ENCODE measurements at places on chromosomes 2 and 18.

GRCh38 chr2:70009762-70010575, 48.5 kb upstream of the ASPRV1 start:
- no peak for DNase-seq

- DNase-seq: no peak
Observed at GRCh38 chr2:168338803-168339437, 91.5 kb upstream of the STK39 start.

GRCh38 chr2:240133401-240133800, 2.7 kb downstream of the COPS9 start:
- DNase-seq: no peak

DNA sequence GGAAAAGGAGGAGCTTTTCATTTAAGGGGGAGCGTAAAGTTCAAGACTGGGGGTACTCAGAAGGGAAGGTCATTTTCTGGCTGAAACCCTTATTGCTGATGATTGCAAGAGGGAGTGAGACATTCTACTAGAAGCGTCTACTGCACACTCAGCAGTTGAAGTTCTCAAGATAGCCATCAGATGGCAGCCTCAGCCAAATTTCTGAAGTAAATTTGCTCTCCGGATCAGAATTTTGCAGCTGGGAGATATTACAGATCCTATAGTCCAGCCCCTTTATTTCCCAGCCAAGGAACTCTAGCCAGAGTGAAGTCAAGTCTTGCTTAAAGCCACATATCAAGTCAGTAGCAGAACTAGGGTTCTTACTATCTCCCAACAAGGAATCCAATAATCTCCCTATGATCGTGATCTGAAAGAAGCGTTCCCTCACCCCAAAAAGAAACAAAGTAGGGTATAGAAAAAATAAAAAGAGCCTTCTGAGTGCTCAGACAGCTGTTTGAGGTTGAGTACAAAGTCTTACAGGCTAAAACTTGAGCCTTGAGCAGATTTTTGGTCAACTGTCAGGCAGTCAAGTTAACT, 24.0 kb downstream of the RAX start:
- DNase-seq: no peak

DNA sequence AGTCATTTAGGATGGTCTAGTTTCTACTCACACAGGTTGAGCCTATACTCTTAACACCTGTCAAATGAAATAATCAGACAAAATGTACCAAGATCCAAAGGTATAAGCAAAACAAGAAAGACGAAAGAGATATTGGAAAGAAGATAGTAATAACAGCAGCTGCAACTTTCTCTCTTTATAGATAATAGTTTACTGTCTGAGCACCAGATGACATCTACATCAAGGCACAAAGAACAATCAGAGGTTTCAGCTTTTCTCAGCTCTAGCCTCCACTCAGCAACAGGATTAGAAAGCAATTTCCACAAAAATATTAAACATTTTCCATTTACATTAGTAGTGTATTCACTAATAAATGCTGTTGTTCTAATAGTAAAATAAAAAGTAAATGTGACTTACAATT, 66.3 kb downstream of the RTTN start:
- DNase-seq: no peak

DNA sequence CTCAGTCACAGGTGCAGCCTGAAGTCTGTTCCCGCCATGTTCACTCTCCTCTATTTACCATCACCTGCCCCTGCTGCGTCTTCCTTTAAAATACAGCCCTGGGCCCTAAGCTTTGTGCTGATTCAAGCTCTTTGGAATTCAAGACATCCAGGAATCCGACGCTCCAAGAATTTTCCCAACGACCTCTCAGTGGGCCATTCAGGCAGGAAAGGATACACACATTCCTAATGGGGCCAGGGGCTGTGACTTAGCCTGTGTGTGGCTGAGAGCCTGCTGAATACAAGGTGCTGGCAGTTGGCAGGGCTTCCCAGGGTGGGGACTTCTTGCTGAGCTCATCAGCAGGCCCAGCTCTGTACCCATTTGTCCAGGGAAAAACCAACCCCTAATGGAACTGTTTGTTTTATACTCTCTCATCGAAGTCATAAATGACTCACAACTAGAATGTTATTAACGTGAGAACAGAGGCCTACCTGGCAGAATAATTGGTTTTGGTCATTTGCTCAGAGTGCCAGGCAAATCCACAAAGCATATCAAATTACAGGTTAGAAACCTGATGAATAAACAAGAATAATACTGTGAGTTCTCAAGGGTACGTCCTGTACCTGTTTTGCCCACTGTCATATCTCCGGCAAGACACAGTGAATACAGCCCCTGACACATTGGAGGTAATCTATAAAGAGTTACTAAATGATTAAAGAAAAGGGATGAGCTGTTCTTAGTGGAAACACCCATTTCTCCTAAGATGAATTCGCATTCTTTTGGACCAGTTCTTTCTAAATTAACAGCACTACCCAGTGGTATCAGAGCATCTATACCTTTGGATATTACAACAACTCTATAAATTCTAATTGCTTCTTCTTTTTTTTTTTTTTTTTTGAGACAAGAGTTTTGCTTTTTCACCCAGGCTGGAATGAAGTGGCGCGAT, 12.6 kb upstream of the KCMF1 start:
- no peak for DNase-seq

DNA sequence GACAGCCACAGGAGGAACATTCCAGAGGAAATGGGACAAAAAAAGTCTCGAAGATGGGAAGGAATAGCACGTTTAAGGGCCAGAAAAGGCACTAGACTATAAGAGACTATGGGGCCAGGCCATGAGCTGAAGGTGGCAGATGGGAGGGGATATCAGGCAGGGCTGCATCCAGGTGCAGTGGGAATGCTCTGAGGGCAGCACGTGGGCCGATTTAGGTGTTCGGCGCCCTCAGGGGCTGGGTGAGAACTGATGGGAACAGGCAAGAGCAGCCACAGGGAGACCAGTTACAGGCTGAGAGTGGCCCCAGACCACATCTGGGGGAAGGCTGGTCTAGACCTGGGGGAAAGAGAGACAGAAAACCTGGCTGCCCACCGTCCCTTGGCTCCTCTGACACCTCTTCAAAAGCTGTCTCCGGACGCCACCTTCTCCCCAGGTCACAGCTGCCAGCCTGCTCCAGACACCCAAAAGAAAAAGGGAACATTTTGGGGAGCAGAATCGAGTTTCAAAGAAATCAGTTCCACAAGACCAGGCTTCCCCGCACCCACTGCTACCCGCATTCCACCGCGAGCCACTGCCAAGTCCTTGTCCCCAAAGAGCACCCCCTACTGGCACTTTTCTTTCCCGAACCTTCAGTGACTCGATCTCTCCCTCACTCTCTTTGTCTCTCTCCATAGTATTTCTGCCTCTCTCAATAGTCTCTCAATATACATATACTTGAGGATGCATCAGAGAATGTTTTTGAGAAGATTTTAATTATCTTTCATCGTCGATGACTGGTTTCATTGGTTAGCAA, 190.1 kb upstream of the AGAP1 start:
- no peak for DNase-seq

DNA sequence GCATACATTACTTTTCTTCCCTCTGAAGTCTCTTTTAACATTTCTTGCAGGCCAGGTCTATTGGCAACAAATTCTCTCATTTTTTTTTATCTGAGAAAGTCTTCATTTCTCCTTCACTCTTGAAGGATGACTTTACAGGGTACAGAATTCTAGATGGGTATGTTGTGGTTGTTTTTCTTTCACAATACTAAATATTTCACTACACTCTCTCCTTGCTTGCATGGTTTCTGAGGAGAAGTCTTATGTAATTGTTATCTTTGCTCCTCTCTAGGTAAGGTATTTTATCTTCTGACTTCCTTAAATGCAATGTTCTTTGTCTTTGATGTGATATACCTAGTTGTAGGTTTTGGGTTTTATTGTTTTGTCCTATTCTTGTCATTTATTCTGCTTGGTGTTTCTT, 371.1 kb downstream of the FIGN start:
- no peak for DNase-seq

- no peak for DNase-seq
Observed at GRCh38 chr2:179311101-179311500, 46.5 kb upstream of the SESTD1 start.

DNA sequence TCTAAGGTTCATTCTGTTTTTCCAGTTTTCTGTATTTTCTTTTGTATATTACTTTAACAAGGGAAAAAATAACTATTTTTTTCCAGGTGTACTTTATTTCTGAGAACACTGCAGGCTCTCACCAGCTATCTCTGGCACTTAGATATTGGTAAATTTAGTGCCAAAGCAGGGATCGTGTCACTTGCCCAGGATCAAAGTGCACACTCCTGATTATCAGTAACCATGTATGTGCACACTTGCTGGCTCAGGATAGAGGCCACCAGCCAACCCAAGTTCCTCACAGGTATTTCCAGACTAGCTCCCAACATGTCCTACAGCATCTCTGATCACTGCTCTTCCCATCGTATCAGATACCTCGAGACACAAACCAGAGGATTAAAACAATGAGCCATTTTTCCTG, 5.8 kb upstream of the FZD5 start:
- no peak for DNase-seq

DNA sequence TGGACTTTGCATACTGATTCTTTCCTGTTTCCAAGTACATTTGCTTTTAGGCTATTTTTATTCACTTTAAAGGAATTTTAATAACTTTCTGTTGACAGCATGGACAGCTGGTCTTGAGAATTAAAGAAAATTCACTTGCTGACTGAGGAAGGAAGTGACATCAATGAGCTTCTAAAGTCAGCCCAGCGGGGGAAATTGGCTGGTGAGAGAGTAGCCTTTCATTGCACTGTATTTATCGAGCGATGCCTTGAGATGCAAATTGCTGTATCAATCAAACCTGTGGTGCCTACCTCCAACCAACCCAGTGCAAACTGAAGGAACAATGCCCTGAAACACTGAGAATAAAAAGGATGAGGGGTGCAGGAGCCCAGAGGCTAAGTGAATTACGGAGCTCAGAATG, 91.4 kb upstream of the AQP4 start:
- DNase-seq: no peak

DNA sequence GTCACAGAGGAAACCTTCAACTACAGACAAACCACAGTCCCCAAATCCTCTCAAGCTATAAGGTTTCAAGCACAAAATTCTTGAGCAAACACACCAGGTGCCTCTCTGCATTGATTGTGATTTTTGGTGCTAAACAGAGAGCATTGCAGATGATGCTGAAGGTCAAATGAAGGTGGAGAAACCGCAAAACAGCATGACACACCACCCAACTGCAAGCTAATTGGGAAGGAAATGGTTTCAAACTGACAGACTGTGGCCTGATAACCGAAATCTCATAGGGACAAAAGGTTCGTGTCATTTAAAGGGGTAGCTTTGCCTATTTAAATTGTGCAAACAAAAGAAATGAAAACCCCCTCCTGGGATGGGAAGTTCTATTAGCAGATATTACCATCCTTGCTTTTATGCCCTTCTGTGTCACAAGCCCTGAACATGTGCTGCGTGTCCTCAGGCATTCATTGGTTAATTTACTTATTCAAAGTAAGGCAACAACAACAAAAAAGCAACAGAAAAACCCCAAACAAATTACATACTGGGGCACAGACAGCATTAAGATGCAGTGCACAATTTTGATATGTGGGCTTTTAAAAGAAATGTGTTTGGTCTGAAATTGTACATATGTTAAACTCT, 154.9 kb downstream of the AQP4 start:
- no peak for DNase-seq

DNA sequence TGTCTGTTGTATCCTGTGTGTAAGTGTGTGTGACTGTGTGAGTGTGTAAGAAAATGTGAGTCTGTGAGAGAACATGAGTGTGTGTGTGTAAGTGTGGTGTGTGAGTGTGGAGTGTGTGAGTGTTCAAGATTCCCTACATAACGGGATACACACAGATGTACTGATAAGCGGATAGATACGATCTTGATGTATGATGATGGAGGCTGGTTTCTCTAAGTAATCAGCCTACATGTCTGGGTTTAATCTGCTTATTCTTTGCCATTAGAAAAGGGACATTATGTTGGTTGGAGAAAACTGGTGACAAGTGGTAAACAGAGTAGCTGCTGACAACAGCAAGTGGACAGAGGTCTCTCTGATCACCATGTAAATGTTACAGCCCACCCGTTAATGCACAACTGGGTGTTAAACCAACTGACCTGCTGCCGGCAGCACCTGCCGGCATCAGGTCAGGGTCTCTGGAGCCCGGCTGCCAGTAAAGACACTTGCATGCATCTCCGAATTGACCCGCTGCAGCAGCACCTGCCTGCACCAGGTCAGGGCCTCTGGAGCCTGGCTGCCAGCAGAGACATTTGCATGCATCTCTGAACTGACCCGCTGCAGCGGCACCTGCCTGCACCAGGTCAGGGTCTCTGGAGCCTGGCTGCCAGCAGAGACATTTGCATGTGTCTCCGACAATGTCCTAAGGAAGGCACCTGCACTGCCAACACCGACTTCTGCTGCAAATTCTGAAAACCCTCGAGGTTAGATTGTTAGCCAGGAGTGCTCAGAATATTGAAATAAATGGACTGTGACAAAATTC, 87.5 kb downstream of the MBP start:
- DNase-seq: no peak

DNA sequence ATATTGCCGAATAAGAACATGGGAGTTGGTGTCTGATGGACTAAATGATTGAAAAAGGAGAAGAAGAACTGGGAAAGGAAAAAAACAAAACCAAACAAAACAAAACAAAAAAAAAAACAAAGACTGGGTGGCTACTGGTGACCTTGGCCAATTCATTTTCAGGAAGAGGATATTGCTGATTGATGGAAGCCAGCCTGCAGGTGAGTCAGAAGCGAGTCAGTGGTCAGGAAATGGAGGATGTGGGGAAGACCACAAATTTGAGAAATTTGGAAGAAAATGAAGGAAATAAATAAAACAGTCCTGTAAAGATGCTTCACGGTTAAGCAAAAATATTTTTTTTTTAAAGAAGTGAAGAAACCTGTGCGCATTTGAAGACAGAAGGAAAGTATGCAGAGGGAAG, 296.9 kb downstream of the ZNF521 start:
- no peak for DNase-seq

DNA sequence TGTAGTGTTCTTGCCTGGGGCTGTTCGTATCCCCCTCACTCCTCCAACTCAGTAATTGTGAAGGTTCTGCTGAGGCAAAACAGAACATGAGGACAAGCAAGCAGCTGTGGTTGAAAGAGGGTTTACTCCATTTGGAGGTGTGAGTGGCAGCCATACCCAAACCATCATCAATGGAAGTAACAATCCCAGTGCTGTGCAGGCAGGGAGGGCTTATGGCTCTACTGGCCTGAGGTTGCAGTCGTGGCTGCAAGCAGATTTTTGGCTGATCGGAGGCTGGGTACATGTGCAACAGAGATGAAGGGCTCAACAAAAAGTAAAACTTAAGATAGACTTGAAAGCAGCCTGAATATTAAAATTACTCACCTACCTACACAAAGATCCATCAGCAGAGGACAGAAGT, 13.2 kb downstream of the SRSF7 start:
- DNase-seq: no peak

DNA sequence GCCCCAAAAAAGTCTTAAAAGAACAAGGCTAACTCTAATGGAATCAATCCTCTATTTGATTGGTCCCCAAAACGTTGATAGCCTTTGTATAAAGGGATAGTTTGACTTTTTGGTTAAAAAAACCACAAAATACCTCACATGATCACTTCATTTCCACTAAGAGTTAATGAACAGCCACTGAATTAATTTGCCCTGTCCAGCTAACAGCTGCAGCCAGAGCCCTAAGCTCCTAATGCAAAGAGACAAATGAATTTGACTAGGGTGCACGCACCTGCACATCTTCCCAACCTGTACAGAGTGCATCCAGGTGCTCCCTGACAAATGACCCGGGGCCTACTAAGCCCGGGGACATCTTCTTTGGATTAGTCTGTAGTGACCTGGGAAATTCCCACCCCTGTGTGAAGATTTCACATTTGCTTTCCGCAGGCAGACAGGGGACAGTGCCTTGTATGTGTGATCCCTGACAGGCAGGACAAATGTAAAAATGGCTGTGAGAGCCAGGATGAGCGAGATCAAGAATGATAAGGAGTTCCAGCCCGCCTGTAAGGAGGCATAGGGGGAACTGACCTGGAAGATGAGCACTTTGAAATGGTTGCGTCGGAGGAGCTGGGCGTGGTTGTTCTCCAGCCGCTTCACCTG, 893 bp downstream of the CAVIN2 start:
- DNase-seq: no peak
